Stimulated activated CD8-positive, alpha-beta memory T cell treated with anti-CD3 and anti-CD28 coated beads, Interleukin-4, amount 100 ng/mL, for 1 hour (primary cell): ENCODE measurements at places on chromosomes 3 and 15.

- DNase-seq = no peak
These were observed 1.1 kb upstream of the KPNA1 start for GRCh38 chr3:122515870-122516269.

- no peak for DNase-seq
These were observed 5.0 kb downstream of the C2CD4A start for GRCh38 chr15:62071711-62072308.

- DNase-seq = no peak
These were observed 118.2 kb downstream of the ECT2 start for GRCh38 chr3:172868582-172869200.

DNA sequence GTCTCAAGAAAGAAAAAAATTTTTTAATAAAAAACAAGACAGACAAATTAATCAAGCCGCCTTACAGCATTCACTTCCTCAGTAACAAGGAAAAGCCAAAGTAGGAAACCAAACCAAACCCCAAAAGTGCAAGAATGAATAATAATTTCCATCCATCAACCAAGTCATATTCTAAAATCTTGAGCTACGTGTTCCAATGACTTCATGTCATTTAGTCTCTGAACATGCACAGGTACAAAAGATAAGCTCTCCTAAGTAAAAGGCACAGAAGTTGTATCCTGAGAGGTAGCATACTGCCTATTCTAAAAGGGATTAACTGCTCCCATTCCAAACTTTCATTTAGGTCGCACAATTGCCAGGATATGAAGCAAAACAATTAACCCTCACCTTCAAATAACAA is 29.7 kb downstream of the SLC4A7 start:
- no peak for DNase-seq
